ENCODE measurements at places on chromosomes 2 and 18. TPM values are rescaled to one million over a fixed set of nuclear protein-coding genes. Genes with fewer than 3 reads are reported as not detected.

The STPG4 gene
- not detected for total RNA-seq

The IL1R2 gene
- 3.3 TPM for total RNA-seq

The PROM2 gene
- 0.35 TPM for total RNA-seq

The DSC3 gene
- 0.02 TPM for total RNA-seq

The CRYBA2 gene
- not detected for total RNA-seq

The ARHGEF4 gene
- 1.4 TPM for total RNA-seq

The DOK6 gene
- total RNA-seq: 8.6 TPM

The MC4R gene
- 0.45 TPM for total RNA-seq

The VSNL1 gene
- 2.1 TPM for total RNA-seq

The DHRS9 gene
- total RNA-seq: 0.12 TPM

The ABHD1 gene
- 0.12 TPM for total RNA-seq

The ZNF532 gene
- total RNA-seq: 75.1 TPM

The TACR1 gene
- total RNA-seq: 0.14 TPM

The CCT4 gene
- total RNA-seq: 273 TPM

The FAM110C gene
- 0.15 TPM for total RNA-seq

The DSG3 gene
- not detected for total RNA-seq

The DIPK1C gene
- total RNA-seq: 1.6 TPM

The SERPINB3 gene
- not detected for total RNA-seq

- no peak for DNase-seq
These were observed 67.1 kb upstream of the XPO1 start for GRCh38 chr2:61605245-61605644.

- no peak for DNase-seq
These were observed 174.8 kb downstream of the EN1 start for GRCh38 chr2:118672571-118673158.

- no peak for DNase-seq
These were observed 7.4 kb upstream of the MOB1A start for GRCh38 chr2:74186038-74186437.

DNA sequence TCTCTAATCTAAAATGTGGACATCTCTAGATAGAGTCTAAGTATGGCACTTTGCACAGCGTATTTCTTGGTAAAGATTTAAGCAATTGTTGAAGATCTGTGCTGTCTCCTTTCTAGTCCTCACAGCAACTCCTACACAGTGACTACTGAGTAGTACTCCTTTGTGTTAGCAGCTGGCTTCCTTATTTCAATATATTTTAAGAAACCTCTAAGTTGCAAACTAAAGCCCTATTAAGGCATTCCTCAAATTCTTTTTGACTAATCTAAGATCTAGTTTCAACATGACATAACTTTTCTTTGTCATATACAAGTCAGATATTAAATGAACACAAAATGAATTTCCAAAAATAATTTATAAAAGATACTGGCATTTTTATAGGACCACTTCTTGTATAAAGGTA lies 121.8 kb upstream of the DNAJC10 start:
- no peak for DNase-seq

DNA sequence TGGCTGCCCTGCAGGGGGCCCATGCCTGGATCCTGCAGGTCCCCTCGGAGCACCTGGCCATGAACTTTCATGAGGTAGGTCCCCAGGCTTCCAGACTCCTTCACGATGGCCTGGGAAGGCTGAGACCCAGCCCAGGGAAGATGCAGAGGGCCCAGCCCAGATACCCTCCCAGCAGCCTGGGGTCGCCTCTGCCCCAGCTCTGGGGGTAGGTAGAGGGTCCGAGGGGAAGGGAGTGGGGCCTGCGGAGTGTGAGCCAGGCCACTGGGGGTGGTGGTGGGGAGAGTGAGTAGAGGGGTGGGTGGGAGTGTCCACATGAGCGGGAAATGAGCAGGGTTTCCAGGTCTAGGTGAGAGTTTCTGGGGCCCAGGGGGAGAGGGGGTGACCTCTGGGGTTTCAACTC lies 1.2 kb upstream of the CHRND start:
- DNase-seq: no peak

DNA sequence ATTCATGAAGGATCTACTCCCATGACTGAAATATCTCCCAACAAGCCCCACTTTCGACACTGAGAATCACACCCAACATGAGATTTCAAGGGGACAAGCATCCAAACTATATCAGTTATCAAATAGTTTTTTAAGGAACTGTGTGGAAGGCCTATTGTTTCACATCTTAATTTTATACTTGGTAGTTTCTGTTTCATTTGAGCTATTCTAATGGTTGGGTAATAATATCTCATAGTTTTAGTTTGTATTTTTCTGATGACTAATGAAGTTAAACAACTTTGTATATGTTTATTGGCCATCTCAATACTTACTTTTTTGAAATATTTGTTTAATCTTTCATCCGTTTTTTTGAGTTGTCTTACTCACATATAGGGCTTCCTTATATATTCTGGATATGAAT lies 135.0 kb downstream of the SCG2 start:
- DNase-seq: no peak

GRCh38 chr2:71610671-71611070 lies 157.3 kb downstream of the DYSF start:
- DNase-seq: no peak

DNA sequence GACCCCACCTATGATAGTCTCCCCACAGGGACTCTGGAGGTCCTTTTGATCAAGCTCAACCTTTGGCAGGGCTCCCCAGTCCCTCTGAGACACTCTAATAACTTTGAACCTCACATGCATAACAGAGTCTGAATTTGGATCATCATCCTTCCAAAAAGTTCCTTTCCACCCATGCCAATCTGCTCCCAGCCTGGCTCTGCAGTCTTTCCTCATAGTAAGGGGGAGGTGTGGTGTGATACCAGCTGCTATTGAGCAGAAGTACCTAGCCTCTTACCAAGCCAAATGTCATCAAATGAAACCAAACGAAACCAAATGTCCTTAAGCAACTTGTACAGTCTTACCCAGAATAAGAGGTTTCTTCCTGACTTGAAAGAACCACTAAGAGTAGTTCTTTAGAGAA lies 36.5 kb downstream of the DTNA start:
- DNase-seq: no peak

- no peak for DNase-seq
These were observed 24.0 kb upstream of the PAIP2B start for GRCh38 chr2:71250935-71251334.

DNA sequence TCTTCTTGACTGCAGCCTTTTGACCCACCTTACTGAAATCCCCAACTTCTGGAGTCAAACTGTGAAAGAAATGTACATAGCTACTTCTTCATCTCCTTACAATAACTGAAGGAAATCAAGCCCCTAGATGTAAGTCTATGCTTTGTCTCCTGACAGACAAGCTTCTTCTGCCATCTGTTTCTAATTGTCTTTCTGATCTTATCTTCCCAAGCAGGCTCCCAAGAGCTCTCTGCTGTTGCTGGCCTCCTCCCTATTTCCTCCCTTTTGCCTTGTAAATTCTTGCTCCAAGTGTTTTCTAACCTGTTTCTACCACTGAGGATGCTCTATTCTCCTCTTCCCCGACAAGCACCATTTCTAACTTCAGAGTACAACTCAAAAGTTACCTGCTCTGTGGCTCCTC lies 77.4 kb upstream of the OSR1 start:
- DNase-seq: no peak

GRCh38 chr2:23541503-23542229 lies 156.7 kb downstream of the KLHL29 start:
- peak; percentile 13 for DNase-seq

DNA sequence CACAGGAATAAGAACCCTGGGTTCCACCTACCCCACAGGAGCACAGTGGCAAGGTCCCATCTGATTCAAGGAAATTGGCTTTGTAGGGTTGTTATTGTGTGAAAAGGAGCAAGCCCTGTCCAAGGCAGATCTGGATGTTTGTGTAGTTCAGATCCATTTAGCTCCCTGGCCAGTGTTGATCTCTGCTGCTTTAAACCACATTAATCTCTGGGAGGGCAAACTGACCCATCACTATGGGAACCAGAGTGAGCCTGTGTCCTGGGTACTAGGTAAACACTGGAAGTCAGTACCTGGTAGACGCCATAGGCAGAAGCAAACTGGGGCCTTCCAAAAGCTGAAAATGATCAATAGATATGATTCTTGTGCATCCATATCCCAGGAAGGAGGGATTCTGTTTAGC lies 271.5 kb upstream of the EPAS1 start:
- DNase-seq: no peak

- no peak for DNase-seq
These were observed 765.1 kb upstream of the SLC8A1 start for GRCh38 chr2:41216978-41217377.

GRCh38 chr18:13934676-13935075 lies 19.3 kb upstream of the MC2R start:
- peak; percentile 47 for DNase-seq

GRCh38 chr2:216131175-216131926 lies 22.2 kb downstream of the XRCC5 start:
- no peak for DNase-seq

- no peak for DNase-seq
These were observed 199.7 kb upstream of the RAB6C start for GRCh38 chr2:129779783-129780182.

GRCh38 chr2:160365716-160366367 lies 127.8 kb downstream of the RBMS1 start:
- DNase-seq: no peak

DNA sequence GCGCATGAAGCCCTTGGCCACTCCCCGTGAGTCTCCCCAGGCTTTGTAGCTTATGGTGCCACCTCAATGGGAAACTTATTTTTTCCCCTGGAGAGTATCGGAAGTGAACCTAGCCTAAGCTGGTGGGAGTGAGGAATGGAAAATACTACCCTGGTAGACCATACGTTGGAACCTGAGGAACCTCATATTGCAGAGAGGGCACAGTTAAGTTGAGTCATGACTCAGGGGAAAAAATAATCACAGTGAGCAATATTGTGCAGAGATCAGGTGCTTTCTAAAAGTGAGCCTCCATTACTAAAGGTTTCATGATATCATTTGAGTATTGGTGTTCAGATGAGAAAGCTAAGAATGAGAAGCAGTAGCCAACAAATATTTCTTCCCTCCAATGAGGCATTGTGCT lies 360.5 kb upstream of the NT5C1B start:
- no peak for DNase-seq

- peak; percentile 80 for DNase-seq
These were observed 99.2 kb upstream of the PTPRM start for GRCh38 chr18:7467708-7468466.

DNA sequence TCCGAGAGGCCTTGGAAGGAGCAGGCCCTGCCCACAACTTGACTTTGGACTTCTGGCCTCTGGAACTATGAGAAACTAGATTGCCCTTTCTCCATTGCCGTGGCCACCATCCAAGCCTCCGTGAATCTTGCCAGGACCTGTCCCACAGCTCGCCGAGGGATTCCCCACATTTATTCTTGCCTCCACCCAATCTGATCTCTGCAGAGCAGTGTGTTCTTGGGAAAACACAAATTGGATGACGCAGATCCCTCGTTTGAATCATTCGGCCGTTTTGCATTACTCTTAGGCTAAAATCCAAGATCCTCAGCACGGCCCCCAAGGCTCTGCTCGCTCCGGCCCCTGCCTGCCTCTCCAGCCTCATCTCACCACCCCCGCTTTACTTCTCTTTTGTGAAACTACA lies 364.2 kb downstream of the ZNF516 start:
- no peak for DNase-seq

DNA sequence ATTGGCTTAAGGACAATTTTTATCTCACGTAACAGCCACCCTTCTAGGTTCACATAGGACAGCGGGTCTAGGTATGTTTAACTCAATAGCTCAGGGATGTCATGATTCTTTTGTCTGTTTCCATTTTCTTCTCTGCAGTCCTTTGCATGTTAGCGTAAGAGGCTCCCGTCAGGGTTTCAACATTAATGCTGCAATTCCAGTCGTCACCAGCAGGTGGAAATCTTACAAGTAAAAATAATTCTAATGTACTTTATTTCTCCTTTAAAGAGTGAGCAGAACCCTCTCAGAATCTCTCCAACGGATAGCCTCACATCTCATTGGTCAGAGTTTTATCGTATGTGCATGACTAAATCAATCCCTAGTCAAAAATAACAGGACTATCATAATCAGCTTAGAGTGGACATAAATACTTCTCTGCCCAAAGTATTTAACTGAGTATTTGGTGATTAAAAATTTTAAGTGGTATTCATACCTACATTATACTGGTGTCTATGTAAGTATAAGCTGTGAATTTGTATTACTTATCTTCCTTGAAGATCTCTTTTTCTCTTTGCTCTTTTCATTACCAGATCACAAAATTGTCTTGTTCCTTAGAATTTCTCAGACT lies 487.2 kb upstream of the GCFC2 start:
- peak; percentile 62 for DNase-seq

GRCh38 chr18:57826252-57826651 lies 23.1 kb upstream of the ATP8B1 start:
- DNase-seq: no peak

GRCh38 chr2:43391878-43392215 lies 165.4 kb upstream of the ZFP36L2 start:
- no peak for DNase-seq

DNA sequence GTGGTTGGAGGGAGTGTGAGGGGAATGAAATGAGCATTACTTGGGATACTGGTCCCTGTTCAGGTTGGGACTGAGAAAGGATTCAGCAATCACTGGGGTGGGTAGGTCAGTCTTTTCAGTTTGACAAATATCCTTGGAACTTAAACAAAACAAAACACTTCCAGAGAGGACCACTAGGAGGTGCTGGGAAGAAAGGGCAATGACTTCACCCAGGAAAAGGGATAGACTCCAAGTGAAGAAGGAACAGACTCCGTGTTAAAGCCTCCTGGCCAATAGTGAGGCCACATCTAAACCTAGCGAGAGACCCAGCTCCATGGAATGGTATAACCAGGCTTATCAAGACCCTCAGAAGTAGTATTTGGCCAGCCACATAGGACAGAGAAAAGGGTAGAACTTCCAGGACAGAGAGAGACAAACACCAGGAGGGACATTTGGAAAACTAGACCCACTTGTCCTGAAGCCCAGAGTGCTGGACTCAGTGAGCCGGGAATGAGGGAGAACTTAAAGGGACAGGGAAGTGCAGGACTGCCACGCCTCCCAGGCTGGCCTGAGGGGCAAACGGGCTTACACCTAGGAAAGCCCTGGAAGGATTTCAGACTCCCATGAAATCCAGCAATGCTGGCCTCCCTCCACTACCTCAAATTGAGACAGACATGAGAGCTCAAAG lies 19.6 kb upstream of the KCNG3 start:
- peak; percentile 37 for DNase-seq
